ENCODE measurements at places on chromosomes 2 and 18. TPM values are rescaled to one million over a fixed set of nuclear protein-coding genes. Genes with fewer than 3 reads are reported as not detected.

The PLCL1 gene
- 3.2 TPM for total RNA-seq

The DSC3 gene
- total RNA-seq: under 0.01 TPM

The TRAPPC12 gene
- total RNA-seq: 67.0 TPM

The CERS6 gene
- 21.8 TPM for total RNA-seq

The NEU2 gene
- not detected for total RNA-seq

The TFCP2L1 gene
- not detected for total RNA-seq
